ENCODE measurements at places on chromosomes 7 and 10. TPM values are rescaled to one million over a fixed set of nuclear protein-coding genes. Genes with fewer than 3 reads are reported as not detected.

DNA sequence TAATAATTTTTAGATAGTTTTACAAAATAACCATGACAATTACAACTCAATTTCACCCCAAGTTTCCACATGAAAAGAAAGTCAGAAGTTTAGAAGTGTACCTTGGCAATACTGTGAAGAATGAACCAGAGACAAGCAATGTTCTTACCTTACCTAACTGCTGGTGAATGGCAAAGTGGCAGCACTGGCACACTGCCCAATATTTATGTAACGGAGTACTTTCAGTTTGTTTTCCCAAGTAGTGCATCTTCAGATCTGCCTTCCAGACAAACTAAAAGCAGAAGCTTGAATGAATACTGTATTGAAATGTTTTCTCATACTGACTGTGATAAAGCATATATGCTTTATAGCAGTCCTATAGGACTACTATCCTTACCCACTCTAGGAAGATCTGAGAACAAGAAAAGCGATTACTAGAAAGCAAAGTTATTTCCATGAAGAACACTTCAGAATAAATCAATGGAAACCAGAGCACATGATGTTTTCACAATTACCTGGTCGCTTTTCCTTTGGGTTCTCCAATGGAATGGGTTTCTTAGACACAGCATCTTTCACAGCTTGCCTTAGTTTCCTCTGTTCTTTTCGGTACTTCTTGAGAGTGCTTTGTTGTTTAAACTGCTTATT lies 1.5 kb downstream of the NOC3L start:
- no peaks in the 10 kb centered on the region for H3K27me3 ChIP-seq
- no peaks in the 10 kb centered on the region for H3K4me1 ChIP-seq
- H3K4me3 ChIP-seq = peak overlapping the region; percentile 75
- no peak overlapping the region for H3K27ac ChIP-seq
- no peaks in the 10 kb centered on the region for H3K36me3 ChIP-seq

DNA sequence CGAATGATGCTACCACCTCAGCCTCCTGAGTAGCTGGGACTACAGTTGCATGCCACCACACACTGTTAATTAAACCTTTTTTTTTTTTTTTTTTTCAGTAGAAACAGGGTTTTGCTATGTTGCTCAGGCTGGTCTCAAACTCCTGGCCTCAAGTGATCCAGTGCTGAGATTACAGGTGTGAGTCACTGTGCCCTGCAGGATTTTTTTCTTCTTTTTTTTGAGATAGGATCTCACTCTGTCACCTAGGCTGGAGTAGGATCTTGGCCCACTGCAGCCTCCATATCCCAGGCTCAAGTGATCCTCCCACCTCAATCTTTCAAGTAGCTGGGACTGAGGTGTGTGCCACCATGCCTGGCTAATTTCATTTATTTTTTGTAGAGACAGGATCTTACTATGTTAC lies 6.4 kb downstream of the ACTA2 start:
- H3K36me3 ChIP-seq = no peaks in the 10 kb centered on the region
- peak overlapping the region; percentile 73 for H3K27ac ChIP-seq
- H3K27me3 ChIP-seq = no peaks in the 10 kb centered on the region
- H3K4me1 ChIP-seq = peaks cover 15% of the 10 kb centered on the region
- H3K4me3 ChIP-seq = no peak overlapping the region
- DNase-seq = no peak

DNA sequence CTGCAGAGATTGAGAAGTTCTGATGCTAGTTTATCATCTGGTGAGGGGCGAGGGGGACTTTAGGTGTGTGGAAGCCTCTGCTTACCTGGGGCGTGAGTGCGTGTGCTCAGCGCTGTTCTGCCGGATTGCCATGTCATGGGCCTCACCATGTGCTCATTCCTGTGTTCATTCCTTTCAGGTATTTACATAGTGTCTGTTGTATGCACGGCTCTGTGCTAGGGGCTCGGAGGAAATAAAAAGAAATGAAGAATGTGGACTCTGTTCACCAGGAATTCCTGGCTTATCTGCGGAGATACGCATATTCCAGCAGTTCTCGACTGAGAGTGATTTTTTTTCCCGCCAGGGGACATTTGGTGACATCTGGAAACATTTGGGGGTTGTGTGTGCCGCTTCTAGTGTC lies 152.0 kb downstream of the CAMK1D start:
- no peak for DNase-seq
- H3K27me3 ChIP-seq = no peaks in the 10 kb centered on the region
- no peaks in the 10 kb centered on the region for H3K4me1 ChIP-seq
- no peak overlapping the region for H3K4me3 ChIP-seq

DNA sequence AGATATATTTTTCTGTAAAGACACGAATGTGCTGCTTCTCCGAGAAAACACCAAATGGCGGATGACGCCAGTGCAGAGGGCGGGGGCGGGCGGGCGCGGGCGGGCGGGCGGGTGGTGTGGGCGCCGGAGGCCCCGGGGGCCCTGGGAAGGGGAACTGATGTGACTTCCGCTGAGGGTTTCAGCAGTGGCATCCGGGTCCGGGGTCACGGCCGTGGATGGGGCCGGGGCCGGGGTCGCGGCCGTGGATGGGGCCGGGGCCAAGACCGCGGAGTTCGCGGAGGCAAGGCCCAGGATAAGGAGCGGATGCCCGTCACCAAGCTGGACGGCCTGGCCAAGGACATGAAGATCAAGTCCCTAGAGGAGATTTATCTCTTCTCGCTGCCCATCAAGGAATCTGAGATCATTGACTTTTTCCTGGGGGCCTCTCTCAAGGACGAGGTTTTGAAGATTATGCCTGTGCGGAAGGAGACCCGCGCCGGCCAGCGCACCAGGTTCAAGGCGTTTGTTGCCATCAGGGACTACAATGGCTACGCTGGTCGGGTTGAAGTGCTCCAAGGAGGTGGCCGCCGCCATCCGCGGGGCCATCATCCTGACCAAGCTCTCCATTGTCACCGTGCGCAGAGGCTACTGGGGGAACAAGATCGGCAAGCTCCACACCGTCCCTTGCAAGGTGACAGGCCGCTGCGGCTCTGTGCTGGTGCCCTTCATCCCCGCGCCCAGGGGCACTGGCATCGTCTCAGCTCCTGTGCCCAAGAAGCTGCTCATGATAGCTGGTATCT lies 20.3 kb upstream of the IGF2BP3 start:
- peak overlapping the region; percentile 18 for H3K27ac ChIP-seq
- no peaks in the 10 kb centered on the region for H3K36me3 ChIP-seq
- no peaks in the 10 kb centered on the region for H3K27me3 ChIP-seq
- H3K4me3 ChIP-seq = peak overlapping the region; percentile 48
- no peak for DNase-seq
- no peaks in the 10 kb centered on the region for H3K4me1 ChIP-seq

- peak; percentile 10 for DNase-seq
- no peak overlapping the region for H3K4me3 ChIP-seq
- H3K27me3 ChIP-seq = no peaks in the 10 kb centered on the region
These were observed 41.1 kb downstream of the RASGEF1A start for GRCh38 chr10:43225787-43226153.

The NUTM2E gene
- total RNA-seq = not detected

DNA sequence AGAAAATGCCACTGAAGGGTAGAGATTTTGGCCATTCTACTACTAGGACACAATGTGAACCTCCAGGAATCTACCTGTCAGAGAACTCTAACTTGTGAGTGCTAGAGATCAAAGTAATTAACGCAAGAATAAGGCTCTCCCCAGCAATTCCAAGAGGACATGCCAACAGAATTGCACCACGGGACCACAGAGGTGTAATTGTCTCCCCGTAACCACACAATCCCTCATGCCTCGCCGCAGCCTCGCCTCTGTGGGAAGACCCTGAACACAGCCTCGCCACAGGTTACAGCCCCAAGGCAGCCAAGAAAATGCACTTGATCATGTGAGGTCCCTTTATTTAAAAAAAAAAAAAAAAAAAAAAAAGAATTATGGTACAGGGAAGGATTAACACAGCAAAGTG lies 29.5 kb downstream of the CDCA7L start:
- no peaks in the 10 kb centered on the region for H3K36me3 ChIP-seq
- H3K4me1 ChIP-seq = no peaks in the 10 kb centered on the region
- no peak overlapping the region for H3K27ac ChIP-seq
- H3K27me3 ChIP-seq = no peaks in the 10 kb centered on the region

The ABCB8 gene
- 20.9 TPM for total RNA-seq

DNA sequence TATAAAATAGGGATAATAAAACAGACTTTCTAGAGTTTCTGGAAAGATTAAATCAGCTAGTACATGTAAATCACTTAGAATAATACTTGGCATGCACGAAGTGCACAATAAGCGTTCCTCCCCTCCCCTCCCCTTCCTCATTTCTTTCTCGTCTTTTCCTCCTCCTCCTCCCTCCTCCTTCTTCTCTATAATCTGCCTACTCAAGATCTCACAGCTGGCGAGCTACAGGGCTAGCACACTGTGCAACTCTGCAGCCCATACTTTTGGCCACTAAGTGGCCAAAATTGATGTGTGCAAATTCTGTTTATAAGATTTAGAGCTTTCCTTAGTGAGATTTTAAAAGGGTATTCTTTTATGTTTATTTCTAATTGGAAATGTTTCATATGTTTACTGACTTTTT lies 565.3 kb downstream of the PHTF2 start:
- no peak overlapping the region for H3K27ac ChIP-seq
- no peaks in the 10 kb centered on the region for H3K4me1 ChIP-seq
- H3K27me3 ChIP-seq = no peaks in the 10 kb centered on the region

- H3K4me3 ChIP-seq = no peak overlapping the region
- H3K4me1 ChIP-seq = no peaks in the 10 kb centered on the region
- no peaks in the 10 kb centered on the region for H3K36me3 ChIP-seq
- no peak for DNase-seq
These were observed 238.7 kb downstream of the KIF20B start for GRCh38 chr10:89940076-89940475.
